ENCODE measurements at places on chromosomes 1 and 21.

- no peak for DNase-seq
Measured at GRCh38 chr1:54767526-54767925, 3.2 kb upstream of the PARS2 start.

DNA sequence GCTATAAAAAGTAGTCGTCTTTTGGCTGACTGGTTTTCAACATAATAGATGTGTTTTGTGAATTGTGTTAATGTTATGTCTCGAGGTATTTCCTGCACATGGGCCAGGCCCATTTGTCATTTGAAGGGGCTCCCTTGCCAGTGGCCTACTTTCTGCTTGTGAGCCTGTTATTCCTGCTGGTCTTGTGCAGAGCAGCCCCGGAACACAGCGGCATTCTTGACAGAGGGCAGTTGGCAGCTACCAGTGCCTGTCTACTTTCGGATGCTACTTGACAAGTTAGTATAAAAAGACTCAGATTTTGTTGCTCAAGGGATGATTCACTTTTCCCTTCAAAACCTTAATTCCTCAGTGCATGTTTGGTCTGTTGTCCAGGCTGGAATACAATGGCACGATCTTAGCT lies 28.5 kb downstream of the PGM1 start:
- DNase-seq = no peak

DNA sequence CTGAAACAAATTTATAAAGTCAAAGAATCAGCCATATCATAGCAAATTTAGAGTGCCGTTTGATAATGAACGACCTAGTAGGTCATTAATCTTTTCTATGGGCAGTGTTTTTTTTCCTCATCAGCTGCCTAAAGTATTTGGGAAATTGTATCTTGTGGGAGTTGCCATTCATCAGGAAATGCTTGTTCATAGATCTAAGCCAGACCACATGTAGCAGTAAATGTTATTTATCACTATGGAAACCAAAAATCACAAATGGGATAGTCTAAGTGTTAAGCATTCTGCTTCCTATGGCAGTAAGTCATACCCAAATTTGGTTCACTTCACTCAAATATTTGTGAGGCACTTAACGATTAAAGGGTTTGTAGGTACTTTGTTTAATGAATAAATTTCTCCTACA lies 52.9 kb downstream of the LRRC8D start:
- DNase-seq = no peak

DNA sequence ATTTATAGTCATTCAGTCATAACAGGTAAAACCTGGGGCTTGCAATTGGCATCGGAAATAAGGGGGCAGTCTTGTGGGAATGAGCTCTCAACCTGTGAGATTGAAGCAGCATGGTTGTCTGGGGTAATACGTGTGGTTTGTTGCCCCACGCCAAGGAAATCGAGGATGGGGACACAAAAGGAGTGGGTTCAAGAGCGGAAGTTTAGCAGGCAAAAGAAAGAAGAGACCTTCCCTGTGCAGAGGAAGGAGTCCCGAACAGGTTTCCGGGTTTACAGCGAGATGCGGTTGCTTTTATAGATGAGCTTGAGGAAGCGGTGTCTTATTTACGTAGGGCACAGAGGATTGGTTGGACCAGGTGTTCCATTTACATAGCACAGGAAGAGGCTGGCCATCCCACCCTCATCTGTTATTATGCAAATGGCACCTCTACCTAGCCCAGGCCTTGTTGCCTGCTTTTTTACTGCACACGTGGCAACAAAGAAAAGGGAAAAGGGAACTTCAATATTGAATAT lies 37.3 kb downstream of the IFNAR1 start:
- DNase-seq = no peak

DNA sequence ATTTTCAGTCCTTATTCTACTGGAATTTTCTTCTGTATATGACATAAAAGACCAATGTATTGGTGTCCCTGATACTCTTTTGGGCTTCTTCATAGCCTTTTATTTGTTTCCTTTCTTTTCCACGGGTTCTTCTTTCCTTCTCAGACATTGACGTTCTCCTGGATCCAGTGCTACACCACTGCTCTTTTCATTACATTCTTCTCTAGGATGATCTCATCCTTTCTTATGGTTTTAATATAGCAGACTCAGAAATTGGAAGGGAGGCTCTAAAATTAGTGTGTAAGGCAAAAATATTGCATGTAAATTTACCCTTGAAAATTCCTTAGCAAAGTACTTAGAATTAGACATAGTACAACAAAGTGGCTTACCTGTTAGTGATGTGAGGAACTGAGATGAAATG lies 65.3 kb downstream of the SELENOF start:
- DNase-seq = no peak

DNA sequence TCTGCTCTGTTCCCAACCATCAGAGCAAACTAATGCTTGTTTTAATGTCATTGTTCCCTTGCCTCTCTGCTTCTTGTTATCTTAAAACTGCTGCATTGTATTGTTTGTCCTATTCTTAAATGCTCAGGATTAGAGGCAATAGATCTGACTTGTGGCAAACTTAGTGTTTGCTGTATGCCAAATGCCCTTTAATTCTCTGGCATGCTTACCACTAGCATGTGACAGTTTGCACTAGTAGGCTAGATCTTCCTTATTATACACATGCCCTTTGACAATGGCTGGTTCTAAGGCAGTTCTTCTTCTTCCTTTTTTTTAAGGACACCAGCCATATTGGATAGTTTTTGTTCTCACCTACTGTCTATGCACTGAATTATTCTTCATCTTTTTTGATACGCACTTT lies 30.1 kb downstream of the PALMD start:
- DNase-seq = no peak

DNA sequence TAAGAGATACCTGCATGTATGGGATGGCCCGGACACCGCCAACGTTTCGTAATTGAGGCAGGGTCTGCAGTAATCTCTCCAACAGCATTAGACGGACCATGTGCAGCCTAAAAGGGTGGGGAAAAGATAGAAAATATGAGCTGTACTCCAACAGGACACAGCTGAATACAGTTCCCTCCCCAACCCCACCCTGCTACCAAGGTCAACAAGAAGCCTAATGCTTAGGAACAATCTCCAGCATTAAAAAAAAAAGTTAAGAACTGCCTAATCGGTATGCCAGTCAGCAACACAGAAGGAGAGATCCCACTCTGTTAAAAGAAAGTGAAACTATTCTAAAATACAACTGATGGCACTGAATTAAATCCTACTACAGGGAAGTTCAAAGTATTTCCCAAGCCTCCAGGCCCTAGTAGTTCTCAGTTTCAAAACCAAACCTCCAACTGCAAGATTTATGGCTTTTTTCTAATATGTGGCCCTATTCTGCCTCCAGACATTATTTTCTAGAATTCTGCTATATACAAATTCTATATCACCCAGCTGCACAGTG lies 81.0 kb downstream of the UBR4 start:
- no peak for DNase-seq

GRCh38 chr1:229371624-229372023 lies 28.8 kb upstream of the CCSAP start:
- DNase-seq = no peak
